ENCODE measurements at places on chromosomes 16 and 17.
A peak's percentile ranks its signal among the peaks of the same experiment; 100 is the strongest.

DNA sequence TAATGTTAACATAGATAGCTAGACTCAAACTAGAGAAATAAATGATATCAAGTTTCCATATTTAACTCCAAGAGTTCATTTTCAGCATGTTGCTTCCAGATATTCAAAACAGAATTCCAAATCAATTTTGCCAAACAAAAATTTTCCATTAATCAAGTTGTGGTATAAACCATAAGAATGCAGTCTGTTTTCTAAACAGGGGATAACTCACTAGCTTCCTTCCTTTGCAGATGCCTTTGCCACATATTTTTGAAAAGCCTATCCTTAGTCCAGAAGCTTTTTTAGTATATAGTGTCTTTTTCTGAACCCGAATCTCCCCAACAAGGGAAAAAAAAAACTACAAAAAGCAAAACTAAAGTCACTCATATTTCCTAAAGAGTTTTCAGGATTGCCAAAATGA, 61.5 kb downstream of the HELZ start:
- no peak for DNase-seq

- DNase-seq, result no peak
These were observed 1427.3 kb downstream of the CDH8 start for GRCh38 chr16:60608971-60609370.

GRCh38 chr16:21001262-21001661, 100.7 kb downstream of the LYRM1 start:
- DNase-seq, result no peak

GRCh38 chr17:79667746-79668145, 56.9 kb upstream of the RBFOX3 start:
- DNase-seq, result no peak

GRCh38 chr16:78900044-78900811, 700.3 kb downstream of the MAF start:
- no peak for DNase-seq

- no peak for DNase-seq
These were observed 6.8 kb downstream of the KIF18B start for GRCh38 chr17:44940768-44941167.

- DNase-seq, result no peak
These were observed 20.7 kb downstream of the MMP15 start for GRCh38 chr16:58046054-58046881.

DNA sequence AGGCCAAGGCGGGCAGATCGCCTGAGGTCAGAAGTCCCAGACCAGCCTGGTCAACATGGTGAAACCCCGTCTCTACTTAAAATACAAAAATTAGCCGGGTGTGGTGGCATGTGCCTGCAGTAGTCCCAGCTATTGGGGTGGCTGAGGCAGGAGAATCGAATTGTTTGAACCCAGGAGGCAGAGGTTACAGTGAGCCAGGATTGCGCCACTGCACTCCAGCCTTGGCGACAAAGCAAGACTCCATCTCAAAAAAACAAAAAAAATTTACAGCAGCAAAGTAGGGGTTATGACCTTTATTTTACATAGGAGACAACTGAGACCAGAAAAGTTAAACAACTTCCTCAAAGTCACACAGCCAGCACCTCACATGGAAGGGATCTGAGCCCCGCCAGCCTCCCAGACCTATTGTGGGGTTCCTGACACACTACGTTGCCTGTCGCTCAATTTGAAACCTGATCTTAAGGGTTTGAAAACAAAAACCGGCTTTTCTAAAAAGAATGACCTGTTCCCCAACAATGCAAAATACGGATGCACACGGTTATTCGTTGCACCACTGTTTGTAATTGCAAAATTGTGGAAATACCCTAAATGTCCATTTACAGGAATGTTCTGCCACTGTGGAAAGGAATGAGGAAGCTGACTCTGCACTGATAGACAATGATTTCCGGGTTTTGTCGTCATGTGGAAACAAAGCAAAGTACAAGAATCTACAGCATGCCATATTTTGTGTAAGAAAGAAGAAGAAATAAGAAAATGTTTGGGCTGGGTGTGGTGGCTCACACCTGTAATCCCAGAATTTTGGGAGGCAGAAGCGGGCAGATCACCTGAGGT, 77.2 kb downstream of the CNGB1 start:
- peak; percentile 54 for DNase-seq

- DNase-seq, result no peak
These were observed 656 bp upstream of the KCTD13 start for GRCh38 chr16:29926711-29927052.

DNA sequence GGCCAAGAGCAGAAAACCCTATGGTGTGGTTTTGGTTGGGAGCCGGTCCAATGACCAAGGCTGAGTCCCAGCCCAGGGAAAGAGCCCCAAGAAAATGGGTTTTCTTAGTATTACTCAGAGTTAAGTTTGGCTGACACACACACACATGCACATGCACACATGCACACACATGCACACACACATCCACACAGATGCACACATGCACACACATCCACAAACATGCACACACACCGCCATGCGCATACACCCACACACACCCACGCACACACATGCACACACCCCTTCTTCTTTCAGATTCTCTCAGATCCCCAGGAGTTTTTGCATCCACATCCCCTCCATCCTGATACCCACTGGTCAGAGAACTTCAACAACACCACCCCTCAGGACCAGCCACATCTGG, 9.1 kb downstream of the ABCC12 start:
- DNase-seq, result no peak

Data from AG09319 (cell line).